ENCODE measurements at places on chromosomes 7 and 10. TPM values are rescaled to one million over a fixed set of nuclear protein-coding genes. Genes with fewer than 3 reads are reported as not detected.

- H3K4me3 ChIP-seq: no peak overlapping the region
- no peak overlapping the region for H3K27ac ChIP-seq
- DNase-seq: no peak
- no peaks in the 10 kb centered on the region for H3K4me1 ChIP-seq
- H3K36me3 ChIP-seq: no peaks in the 10 kb centered on the region
- no peaks in the 10 kb centered on the region for H3K27me3 ChIP-seq
These were observed 126.9 kb downstream of the IPMK start for GRCh38 chr10:58140691-58141347.

GRCh38 chr7:129332254-129333035 lies 101.8 kb upstream of the STRIP2 start:
- peak overlapping the region; percentile 43 for H3K27ac ChIP-seq
- DNase-seq: no peak
- no peaks in the 10 kb centered on the region for H3K27me3 ChIP-seq
- H3K4me1 ChIP-seq: no peaks in the 10 kb centered on the region

GRCh38 chr7:94374231-94374630 lies 20.5 kb upstream of the COL1A2 start:
- H3K4me1 ChIP-seq: peaks cover 10% of the 10 kb centered on the region
- peak; percentile 26 for DNase-seq
- H3K36me3 ChIP-seq: no peaks in the 10 kb centered on the region
- peak overlapping the region; percentile 78 for H3K27ac ChIP-seq
- no peak overlapping the region for H3K4me3 ChIP-seq

The EIF3B gene
- 125 TPM for total RNA-seq

The CRHR2 gene
- 0.38 TPM for total RNA-seq

DNA sequence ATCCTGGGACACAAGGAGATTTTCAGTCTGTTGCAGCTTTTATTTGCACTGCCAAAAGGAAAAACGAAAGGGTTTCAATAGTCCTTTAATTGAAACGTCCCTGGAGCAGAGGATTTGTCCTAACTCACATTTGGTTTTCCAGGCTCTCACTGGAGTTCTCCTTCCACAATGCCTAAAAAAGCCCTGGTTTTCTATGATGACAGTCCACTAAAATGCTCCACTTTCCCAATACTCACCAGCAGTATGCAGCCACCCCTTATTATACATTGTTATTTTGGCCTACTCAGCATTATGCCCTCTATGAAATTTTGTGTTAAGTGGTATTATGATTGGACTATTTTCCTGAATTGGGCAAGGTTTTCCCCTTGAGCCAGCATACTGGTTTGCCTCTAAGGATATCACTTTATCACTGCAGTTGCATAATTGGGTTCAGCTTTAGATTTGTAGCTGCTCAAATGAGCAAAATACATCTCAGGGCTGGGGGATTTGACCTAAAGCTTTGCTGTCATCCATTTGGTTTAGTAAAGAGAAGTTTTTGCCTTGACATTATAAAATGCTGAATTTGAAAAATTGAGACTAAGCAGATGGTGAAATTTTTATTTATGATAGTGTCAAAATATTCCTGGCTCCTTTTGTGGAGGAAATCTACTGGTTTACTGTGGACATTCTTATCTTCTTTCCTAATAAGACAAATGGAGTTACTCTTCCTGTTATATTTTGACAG lies 239.2 kb downstream of the RNLS start:
- no peaks in the 10 kb centered on the region for H3K36me3 ChIP-seq
- peaks cover 3% of the 10 kb centered on the region for H3K27me3 ChIP-seq
- peaks cover 12% of the 10 kb centered on the region for H3K4me1 ChIP-seq

The GPR26 gene
- 0.05 TPM for total RNA-seq

GRCh38 chr10:114349522-114350215 lies 54.6 kb downstream of the AFAP1L2 start:
- H3K27me3 ChIP-seq: peaks cover 2% of the 10 kb centered on the region
- DNase-seq: no peak
- no peak overlapping the region for H3K4me3 ChIP-seq

- H3K4me3 ChIP-seq: no peak overlapping the region
- no peak overlapping the region for H3K27ac ChIP-seq
- H3K27me3 ChIP-seq: peaks cover 3% of the 10 kb centered on the region
- H3K36me3 ChIP-seq: peaks cover 8% of the 10 kb centered on the region
- DNase-seq: no peak
These were observed 338.9 kb upstream of the IGFBP3 start for GRCh38 chr7:46259947-46260346.

- peak overlapping the region; percentile 16 for H3K27ac ChIP-seq
- peaks cover 19% of the 10 kb centered on the region for H3K36me3 ChIP-seq
- peaks cover 5% of the 10 kb centered on the region for H3K4me1 ChIP-seq
- no peaks in the 10 kb centered on the region for H3K27me3 ChIP-seq
- DNase-seq: no peak
These were observed 93.5 kb downstream of the UPF2 start for GRCh38 chr10:11949152-11949551.

The NEUROD6 gene
- not detected for total RNA-seq

GRCh38 chr10:33153968-33154327 lies 180.5 kb downstream of the NRP1 start:
- no peak overlapping the region for H3K4me3 ChIP-seq
- peaks cover 1% of the 10 kb centered on the region for H3K27me3 ChIP-seq
- H3K36me3 ChIP-seq: no peaks in the 10 kb centered on the region
- H3K4me1 ChIP-seq: peaks cover 6% of the 10 kb centered on the region

The LBX1 gene
- not detected for total RNA-seq

The ELAPOR2 gene
- total RNA-seq: 59.4 TPM
